ENCODE measurements at places on chromosomes 11 and 22.

DNA sequence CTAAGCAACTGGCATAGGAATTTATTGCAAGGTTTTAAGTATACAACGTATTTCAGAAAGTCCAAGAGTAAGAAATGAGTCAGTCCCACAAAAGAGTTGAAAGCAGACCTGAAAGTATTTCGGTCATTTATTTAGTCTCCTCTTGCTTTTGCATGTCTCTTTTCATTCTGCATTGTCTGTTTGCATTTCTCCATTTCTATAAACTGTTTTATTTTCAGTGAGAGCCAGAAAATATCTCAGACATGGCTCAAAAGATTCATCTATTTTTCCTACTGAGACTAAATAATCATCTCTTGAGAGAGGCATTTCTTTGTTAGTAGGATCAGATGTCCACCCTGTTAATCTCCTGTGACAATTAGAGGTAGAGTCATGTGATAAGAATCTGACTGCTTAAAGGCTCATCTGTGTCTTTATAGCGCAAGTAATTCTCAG lies 219.1 kb upstream of the CCDC179 start:
- no peak for DNase-seq
- no peaks in the 10 kb centered on the region for H3K4me1 ChIP-seq
- no peaks in the 10 kb centered on the region for H3K27me3 ChIP-seq
- H3K27ac ChIP-seq = no peak overlapping the region

- H3K27me3 ChIP-seq = no peaks in the 10 kb centered on the region
- peak overlapping the region; percentile 80 for H3K27ac ChIP-seq
- DNase-seq = no peak
- H3K4me1 ChIP-seq = peaks cover 60% of the 10 kb centered on the region
- H3K36me3 ChIP-seq = peaks cover 5% of the 10 kb centered on the region
- H3K4me3 ChIP-seq = peak overlapping the region; percentile 80
Observed at GRCh38 chr11:64801158-64801464, 1.9 kb downstream of the MAP4K2 start.

DNA sequence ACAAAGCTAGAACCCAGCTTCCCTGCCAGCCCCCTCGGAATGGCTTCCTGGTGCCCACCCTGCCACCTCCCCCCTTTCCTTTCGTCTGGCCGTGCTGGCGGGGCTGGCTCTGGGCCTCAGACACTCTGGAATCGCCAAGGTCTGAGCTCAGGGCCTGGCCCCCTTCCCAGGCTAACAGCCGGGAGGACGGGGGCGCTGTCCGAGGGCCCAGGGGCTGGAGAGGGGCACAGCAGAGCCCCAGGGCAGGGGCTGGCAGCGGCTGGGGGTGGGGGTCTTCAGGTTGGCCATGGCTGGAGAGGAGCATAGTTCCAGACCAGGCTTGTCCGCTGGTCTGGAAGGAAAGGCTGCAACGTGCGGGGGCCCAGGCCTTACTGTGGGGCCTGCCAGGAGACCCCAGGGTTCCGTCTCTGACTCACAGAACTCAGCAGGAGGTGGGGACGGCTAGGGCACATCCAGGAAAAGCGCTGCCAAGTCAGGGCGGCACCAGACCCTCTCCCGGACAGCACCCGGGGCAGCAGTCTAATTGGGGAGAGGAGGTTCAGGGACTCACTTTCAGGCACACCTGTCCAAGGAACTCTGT lies 861 bp upstream of the LTBP3 start:
- H3K4me1 ChIP-seq = peaks cover 58% of the 10 kb centered on the region
- no peaks in the 10 kb centered on the region for H3K36me3 ChIP-seq
- H3K27me3 ChIP-seq = no peaks in the 10 kb centered on the region
- peak overlapping the region; percentile 77 for H3K4me3 ChIP-seq

DNA sequence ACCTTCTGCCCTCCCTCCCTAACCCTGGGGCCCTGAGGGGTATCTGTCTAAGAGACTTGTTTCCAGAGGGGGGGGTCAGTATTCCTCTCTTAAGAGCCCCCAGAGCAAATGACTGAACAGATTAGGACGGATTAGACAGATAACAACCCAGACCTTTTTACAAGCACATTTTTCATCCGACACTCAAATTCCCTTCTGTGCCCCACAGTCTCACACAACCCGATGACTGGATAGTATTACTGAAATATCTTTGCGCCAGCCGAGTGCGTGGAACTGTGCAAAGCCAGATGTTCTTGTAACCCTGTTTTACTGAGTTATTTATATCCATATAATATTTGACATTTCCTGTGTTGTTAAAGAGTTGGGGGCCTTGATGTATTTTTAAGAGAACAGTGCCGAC lies 30.9 kb upstream of the FLI1 start:
- peak; percentile 59 for DNase-seq
- H3K4me1 ChIP-seq = peaks cover 29% of the 10 kb centered on the region
- no peaks in the 10 kb centered on the region for H3K36me3 ChIP-seq
- H3K27ac ChIP-seq = peak overlapping the region; percentile 56
- H3K4me3 ChIP-seq = peak overlapping the region; percentile 43
- H3K27me3 ChIP-seq = no peaks in the 10 kb centered on the region

DNA sequence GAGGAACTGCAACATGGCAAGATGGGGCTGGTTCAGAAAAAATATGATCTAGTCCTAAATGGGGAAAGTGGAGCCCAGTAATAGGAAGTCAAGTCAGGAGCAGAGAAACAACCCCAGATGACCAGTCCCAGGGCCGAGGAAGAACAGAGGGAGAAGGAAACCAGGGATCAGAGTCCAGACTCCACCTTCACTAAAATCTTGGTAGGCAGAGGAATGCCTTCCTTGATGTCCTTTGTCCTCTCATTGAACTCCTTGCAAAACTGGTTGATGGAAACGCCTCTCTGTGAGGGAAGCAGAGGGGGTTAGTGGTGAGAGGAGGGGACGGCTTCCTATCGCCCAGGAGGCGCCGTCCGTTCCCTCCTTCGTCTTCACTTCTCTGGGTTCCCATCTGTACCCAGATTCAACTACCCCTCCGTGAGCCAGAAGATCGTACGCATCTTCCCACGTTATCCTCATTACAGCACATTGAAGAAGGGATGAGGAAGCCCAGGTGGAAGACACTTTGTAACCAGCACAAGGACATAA lies 607 bp downstream of the MRPL11 start:
- H3K27ac ChIP-seq = peak overlapping the region; percentile 85
- no peaks in the 10 kb centered on the region for H3K27me3 ChIP-seq
- peaks cover 10% of the 10 kb centered on the region for H3K4me1 ChIP-seq

DNA sequence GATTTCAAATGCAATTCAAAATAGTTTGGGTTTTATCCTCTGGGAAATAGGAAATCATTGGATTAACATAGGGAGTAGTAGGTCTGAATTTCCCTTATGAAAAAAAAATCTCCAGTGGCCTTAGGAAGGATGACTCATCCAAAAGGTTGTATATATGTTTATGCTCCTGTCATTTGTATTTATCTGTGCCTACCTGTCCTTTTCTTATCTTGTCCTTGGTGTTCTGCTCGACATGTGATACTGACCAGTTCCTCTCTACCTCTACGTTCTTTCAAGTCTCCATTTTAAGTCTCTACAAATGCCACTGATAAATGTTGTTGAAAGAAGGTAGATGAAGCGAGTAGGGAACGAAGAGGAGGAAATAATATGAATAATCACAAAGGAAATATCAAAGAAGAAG lies 3.0 kb upstream of the SOX6 start:
- peaks cover 4% of the 10 kb centered on the region for H3K4me1 ChIP-seq
- H3K27ac ChIP-seq = no peak overlapping the region
- DNase-seq = no peak
- H3K27me3 ChIP-seq = no peaks in the 10 kb centered on the region
- no peak overlapping the region for H3K4me3 ChIP-seq

DNA sequence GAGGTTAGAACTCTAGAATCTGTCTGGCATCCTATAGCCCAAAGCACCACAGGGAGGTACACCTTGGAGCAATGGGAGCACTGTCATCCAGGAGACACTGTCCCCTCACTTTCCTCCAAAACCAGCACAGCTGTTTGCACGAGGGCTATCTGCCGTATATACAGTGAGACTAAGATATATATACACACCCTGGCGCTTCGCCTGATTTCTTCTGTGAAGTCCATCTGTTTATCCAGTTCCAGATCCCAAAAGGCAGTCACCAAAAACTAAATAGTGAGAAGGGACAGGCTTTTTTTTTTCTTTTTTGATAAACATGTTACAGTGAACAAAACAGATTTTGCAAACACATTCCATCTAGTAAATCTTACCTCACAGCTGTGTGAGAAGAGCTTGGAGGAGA lies 68.5 kb downstream of the ARFGAP2 start:
- no peaks in the 10 kb centered on the region for H3K36me3 ChIP-seq
- H3K4me1 ChIP-seq = no peaks in the 10 kb centered on the region
- no peak for DNase-seq
- no peak overlapping the region for H3K27ac ChIP-seq
- H3K4me3 ChIP-seq = no peak overlapping the region

DNA sequence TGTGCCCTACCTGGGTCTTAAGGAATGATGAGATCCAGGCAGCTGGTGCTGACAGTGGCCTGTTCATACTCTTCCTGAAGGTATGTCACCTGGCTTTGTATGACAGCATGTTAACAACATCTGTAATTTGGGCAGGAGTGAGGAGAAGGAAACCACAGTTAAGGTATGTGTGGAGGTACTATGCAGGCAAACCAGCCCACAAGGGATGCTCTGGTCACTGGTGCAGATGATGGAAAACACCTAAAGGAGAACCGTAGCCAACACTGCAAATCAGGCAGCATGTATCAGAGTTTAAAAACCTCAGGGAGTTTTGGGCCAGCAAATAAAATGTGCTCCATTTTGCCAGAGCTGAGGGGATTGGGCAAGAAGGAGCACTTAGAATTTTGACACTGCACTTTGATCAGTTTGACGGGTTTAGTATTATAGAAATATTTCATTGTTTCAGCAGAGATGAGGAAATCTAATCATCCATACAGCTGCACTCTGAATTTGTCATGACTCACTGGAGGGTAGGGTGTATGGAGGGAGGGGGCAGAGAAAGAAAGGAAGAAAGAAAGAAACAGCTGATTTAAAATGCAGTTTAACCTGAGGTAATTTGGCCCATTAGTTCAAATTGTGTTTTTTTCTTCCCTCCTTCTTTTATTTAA lies 260.9 kb downstream of the KIRREL3 start:
- H3K27ac ChIP-seq = no peak overlapping the region
- no peaks in the 10 kb centered on the region for H3K36me3 ChIP-seq
- no peak for DNase-seq
- peaks cover 7% of the 10 kb centered on the region for H3K27me3 ChIP-seq

GRCh38 chr22:46408568-46409506 lies 73.3 kb downstream of the TRMU start:
- no peak overlapping the region for H3K27ac ChIP-seq
- H3K27me3 ChIP-seq = no peaks in the 10 kb centered on the region
- H3K4me3 ChIP-seq = no peak overlapping the region
- no peaks in the 10 kb centered on the region for H3K36me3 ChIP-seq
- H3K4me1 ChIP-seq = no peaks in the 10 kb centered on the region
- no peak for DNase-seq

DNA sequence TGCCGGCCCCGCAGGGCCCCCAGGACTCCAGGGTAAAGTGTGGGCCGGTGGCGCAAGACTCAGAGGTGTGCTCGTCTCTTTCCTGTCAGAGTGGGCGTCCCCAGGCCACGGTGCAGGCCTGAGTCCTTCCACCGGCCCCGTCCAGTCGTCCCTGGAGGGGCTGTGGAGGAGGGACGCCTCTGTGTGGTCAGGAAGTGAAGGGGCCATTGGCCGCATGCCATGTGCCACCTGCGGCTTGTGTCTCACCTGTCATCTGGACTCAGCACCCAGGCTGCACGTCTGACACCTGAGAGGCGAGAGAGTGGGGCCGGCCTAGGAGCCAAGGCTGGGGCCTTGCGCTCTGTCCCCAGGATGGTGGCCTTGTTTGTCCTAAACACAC lies 25.2 kb downstream of the MUC6 start:
- no peak overlapping the region for H3K27ac ChIP-seq
- no peaks in the 10 kb centered on the region for H3K4me1 ChIP-seq
- DNase-seq = no peak
- peaks cover 41% of the 10 kb centered on the region for H3K36me3 ChIP-seq

DNA sequence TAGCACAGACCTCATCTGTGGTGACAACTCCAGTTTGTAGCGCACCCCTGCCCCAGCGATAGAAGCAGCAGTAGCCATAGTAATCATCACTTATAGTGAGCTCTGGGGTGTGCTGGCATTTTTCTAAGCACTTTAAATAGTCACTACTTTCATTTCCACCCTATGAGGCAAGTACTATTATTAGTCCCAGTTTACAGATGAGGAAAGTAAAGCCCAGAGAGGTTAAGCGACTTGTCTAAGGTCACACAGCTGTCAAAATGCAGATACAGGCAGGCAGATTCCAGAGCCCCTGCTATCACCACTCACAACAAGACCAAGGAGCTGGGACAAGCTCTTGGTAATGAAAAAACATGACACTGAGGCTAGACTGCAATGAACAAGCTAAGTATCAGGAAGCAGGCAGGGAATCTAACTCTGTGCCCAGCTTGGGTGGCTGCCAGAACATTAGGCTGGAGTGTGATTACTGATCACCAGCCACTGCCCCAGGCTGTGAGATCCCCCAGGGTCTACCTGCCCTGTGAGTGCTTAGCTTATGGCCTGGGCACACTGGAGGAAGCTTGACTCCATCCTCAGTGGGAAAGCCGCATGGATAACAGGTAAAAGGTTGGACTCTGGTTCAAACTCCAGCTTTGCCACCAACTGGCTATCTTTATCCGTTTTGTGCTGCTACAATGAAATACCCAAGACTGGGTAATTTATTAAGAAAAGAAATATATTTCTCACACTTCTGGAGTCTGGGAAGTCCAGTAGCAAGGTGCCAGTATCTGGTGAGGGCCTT lies 561.1 kb downstream of the MN1 start:
- H3K27ac ChIP-seq = no peak overlapping the region
- H3K36me3 ChIP-seq = no peaks in the 10 kb centered on the region
- H3K4me1 ChIP-seq = no peaks in the 10 kb centered on the region
- H3K4me3 ChIP-seq = no peak overlapping the region
- DNase-seq = no peak

DNA sequence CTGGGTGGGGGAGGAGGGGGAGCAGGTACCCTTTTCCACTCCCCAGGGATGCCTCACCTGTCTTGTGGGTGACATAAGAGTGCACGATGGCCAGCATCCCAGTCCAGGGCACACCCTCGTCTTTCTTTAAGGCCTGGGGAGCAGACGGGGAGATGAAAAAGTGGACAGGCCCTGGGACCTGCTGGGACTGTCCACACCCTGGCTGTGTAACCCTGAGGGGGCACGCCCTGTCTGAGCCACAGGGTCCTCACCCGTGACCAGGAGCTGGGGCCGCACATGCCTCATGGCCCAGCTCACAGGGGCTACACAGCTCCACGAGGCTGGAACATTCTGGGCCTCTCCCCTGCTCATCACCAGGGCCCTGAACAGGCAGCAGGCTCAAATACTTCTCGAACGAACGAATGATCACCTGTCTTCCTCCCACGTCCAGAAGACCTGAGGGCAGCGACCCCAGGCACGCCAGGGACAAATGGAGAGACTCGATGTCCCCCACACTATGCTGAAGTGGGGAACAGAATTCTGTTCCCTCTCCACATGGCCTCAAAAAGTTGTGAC lies 123.9 kb downstream of the PHF21B start:
- H3K36me3 ChIP-seq = no peaks in the 10 kb centered on the region
- DNase-seq = no peak

DNA sequence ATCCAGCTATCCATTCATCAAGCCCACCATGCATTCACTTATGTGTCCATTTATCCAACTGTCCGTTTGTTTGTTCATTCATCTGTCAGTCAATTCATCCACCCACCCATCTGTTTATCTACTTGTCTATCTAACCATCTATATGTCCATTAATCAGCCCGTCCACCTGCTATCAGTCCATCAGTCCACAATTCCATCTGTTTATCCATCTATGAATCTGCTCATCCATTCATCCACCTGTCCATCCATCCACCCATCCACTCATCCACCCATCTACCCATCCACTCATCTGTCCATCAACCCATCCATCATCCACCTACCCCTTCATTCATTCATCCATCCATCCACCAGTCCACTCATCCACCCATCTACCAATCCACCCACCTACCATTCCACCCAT lies 970 bp upstream of the SPI1 start:
- peak overlapping the region; percentile 95 for H3K27ac ChIP-seq
- peak overlapping the region; percentile 84 for H3K4me3 ChIP-seq
- H3K27me3 ChIP-seq = no peaks in the 10 kb centered on the region
- peaks cover 17% of the 10 kb centered on the region for H3K36me3 ChIP-seq
- peaks cover 3% of the 10 kb centered on the region for H3K4me1 ChIP-seq
